A172 (cell line): ENCODE measurements at places on chromosomes 6 and 20. TPM values are rescaled to one million over a fixed set of nuclear protein-coding genes. Genes with fewer than 3 reads are reported as not detected.

DNA sequence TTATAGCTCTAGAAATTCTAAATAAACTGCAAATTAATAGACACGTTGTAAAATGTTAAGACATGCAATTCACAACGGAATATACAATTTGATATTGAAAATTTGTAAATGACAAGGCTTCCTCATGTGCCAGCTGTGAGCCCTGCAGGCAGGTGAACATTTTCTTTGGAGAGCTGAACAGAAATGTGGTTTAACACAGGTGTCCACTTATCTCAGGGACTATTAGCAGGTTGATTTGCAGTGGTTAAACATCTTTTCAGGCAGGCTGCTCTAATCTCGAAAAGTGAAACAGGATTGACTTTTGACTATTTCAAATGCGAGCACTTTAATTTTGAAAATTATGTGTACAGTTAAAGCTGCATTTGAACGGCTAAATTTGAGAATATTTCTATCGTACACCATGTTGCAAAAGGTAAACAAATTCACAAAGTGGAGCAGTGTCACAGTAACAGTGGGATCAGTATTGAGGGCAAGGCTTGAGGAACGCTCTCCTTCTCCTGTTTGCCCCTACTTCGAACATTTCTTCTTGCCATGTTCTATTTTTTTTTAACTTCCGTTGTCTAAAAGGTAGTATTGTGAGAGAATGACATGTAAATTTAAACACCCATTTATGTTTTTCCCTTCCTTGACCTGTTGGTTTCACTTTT, 210.8 kb downstream of the CDKAL1 start:
- no peak for DNase-seq

DNA sequence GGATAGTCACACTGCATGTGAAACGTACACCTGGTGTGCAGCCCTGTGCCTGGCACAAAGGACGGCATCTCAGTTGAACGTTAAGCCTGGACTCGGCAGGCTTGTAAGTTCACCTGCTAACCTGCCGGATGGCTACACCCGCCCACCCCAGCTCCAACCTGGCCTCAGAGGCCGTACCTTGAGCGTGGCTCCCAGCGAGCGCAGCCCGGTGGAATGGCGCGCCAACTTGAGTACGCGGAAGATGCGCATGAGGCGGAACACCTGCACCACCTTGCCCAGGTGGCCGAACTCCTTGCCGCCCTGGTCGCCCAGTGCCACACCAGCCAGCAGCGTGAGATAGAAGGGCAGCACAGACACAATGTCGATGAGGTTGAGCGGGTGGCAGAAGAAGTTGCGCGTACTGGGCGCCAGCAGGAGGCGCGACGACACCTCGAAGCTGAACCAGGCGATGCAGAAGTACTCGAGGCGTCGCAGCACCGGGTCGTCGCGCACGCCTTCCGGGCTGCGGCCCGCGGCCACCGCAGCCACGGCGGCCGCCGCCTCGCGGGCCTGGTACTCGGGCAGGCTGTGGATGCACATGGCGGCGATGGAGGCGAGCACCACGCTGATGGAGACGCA, 3.3 kb downstream of the KCNS1 start:
- no peak for DNase-seq

Gene FKBP5
- total RNA-seq, result 8.3 TPM in 2 replicates

Gene RIPOR2
- total RNA-seq, result 0.53 TPM in 1 of 2 replicates, not detected in the other
